ENCODE measurements at places on chromosomes 16 and 17.

GRCh38 chr16:26391833-26392232, 674.9 kb upstream of the C16orf82 start:
- no peak for DNase-seq

GRCh38 chr17:28746611-28747050, 2.8 kb downstream of the TRAF4 start:
- DNase-seq: no peak

GRCh38 chr16:29994600-29995323, 655 bp downstream of the HIRIP3 start:
- DNase-seq: no peak

- DNase-seq: no peak
Measured at GRCh38 chr16:82594114-82594513, 32.7 kb upstream of the CDH13 start.

DNA sequence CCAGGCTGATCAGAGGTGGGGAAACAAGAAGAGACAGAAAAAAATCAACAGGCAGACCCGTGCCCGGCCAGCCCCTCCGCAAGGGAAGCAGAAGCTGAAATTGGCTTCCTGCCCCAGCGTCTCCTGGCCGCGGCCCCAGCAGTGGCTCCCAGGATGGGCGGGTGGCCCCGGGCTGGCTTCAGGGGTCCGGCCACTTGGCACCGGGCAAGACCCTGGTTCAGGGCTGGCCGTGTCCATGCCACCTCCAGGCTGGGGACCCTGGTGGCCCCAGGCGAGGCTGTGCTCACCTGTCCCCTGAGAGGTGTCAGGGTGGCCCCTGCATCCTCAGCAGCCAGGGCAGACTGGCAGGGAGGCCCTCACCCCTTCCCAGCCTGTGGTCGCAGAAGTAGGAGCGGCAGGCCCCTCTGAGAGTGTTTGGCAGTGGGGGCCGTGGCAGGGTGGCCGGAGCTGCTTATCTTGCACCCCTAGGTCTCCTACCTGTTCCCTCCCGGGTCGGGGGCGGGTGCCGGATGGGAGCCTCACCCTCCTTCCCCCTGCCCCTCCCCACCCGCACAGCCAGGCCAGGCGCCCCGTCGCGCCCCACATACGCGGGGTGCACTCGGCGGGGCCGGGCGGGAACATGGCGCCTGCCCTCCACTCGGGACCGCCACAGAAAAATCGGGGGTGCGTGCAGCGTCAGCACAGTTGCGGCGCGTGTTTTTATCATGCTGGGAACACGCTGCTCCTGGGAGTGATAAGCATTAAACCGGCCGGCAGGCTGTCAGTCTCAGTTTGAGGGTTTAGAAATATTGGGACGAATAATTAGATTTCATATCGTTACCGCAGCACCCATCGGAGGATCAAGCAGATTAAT, 46.7 kb upstream of the ZC3H18 start:
- no peak for DNase-seq

GRCh38 chr16:81238296-81239011, at the start of gene BCO1:
Gene BCO1 (plus strand): TSS chr16:81238689. CDS start chr16:81238909, 220 bp downstream.
- DNase-seq: no peak

GRCh38 chr17:52027620-52028295, 130.8 kb downstream of the CA10 start:
- no peak for DNase-seq

DNA sequence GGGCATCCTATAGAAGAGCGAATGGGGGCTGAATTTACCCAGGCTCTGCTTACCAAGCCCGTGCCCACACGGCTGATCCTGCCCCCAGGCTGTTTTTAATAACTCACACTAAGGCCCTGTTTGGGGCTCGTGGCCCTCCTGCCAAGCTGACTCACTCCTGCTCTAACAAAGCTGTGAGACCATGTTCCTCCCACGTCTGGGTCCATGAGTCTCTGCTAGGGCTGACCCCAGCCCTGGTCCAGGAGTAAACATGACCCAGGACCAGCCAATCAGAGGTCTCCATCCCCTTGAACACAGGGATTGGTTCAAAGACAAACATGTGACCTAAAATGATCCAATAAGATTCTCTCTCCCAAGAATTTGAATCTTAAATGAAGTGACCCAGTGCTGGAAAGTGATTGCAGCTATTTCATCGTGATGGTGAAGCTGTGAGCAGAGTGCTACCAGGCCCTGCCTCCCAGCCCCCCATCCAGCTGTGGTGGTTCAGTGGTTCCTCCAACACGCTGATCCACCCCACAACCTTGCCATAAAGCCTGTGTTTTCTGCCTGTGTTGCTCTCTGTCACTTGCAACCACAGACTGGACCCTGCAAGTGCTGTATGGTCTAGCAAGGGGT, 57.2 kb downstream of the C16orf82 start:
- no peak for DNase-seq

GRCh38 chr17:7380321-7380720, 568 bp upstream of the TNK1 start:
- no peak for DNase-seq

DNA sequence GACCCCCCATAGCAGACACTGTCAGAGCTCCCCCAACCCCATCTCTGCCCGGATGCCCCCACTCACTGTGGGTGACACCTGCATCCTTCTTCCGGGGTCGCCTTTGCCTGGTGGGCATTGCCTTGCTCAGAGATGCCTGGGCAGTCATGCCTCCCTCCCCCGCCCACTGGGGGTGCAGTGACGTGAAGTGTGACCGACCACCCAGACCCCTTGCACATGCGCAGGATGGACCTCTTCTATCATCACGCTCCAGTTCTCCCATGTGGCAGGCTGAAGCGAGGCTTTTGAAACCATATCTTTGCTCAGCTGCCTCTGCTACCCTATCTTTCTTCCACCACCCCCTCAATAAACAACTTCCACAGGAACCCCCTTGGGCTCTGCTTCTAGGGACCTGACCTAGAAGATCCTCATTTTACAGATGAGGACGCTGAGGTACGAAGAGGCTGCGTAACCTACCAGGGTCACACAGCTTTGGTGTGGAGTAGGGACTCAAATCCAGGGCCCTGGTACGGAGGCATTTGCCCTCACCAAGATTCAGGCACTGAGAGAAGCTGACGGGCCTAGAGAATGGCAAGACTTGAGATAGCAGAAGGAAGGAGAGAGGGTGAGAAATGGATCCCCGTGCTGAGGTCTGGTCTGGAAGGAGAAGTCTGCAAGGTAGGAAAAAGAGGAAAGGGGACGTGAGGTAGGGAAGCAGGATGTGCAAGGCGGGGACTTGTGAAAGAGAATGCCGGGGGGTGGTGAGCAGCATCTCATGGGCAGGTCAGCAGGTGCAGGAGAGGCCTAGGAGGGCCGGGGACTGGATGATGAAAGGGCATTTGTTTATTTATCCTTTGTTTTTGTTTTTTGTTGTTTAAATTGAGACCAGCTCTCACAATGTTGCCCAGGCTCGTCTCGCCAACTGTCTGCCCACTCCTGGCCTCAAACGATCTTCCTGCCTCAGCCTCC, 14.4 kb downstream of the NLRC5 start:
- no peak for DNase-seq

GRCh38 chr17:57624386-57624785, 120.7 kb downstream of the CCDC182 start:
- DNase-seq: no peak

- DNase-seq: no peak
Measured at GRCh38 chr16:83513008-83513755, 294.6 kb upstream of the HSBP1 start.

DNA sequence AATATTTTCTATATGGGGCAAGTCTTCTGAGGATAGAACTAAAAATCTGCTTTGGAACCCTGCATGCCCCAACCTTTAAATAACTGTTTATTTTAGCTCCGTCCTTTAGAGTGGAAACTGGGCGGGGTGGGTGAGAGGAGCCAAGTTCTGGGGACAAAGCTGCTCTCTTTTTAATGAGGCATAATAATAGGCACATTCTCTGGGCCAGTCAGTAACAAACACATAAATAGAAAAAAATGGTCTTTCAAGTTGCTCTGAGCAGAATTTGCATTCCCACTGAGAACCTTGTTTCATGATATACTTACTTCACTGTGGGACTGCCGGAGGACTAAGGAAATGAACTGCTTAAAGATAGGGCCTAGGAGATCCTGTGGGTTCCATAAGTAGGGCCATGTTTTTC, 51.5 kb downstream of the KNOP1 start:
- DNase-seq: no peak

DNA sequence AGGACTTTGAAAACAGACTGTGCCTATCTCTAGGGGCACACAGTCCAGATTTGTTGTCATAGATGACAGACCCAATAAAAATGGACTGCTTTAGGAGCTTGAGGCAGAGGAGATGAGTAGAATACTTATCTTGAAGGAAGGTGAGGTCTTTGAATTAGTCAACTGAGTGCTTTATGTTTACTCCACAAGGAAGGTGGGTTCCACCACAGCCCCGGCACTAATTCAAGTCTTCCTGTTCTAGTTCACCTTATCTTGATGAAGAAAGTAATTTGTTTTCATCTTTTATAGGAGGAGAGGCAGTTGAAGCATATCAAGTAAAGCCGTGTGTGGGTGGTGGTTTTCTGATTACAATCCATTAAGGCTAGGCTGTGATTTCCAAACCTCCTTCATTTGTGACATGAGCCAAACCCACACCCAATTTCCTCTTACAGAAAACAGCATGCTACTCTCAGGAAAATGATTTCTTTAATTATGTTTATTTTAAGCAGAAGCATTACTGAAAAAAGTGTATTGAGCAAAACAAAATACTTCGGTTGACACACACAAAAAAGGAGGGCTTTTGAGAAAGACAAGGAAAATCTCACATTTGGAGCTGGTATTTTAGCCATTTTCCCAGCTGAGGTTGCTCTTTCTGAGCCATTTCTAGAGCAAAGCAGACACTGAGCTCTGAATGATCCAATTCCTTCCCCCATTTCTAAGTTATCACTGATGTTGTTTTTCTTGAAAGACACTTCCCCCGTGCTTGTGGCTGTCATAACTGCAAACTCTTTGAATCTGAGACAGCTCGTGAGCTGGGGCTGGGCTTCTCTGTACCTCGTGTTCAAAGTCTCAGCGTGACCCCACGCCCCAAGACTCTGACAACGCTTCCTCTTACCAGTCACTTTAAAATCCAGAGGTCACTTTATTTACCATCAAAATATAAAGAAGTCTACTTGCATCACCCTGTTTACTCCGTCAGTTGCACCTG, 35.4 kb downstream of the CDRT15 start:
- no peak for DNase-seq

- no peak for DNase-seq
Measured at GRCh38 chr17:80320496-80320895, 59.8 kb downstream of the RNF213 start.

- peak; percentile 37 for DNase-seq
Measured at GRCh38 chr16:1923299-1924034, 5.3 kb upstream of the HS3ST6 start.

DNA sequence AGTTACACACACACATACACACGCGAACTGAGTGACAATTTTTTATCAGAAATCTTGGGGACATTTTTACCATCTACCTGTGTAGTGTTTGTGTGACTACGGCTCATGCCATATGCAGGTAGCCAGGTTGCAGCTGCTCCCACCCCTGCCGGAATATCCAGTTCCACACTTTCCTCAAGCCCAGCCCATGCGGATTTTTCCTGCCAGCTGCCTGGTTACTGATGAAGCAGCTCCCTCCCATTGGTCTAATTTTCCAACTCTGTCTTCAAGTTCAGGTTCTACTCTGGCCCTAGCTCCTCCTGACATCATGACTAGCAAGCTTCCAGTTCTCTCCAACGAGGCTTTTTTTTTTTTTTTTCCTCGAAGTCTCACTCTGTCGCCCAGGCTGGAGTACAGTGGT, 4.8 kb downstream of the GSG1L2 start:
- no peak for DNase-seq

All from iPS DF 6.9 (cell line).